ENCODE measurements at places on chromosomes 16 and 17.

GRCh38 chr17:80279895-80280294 lies 19.2 kb downstream of the RNF213 start:
- DNase-seq: no peak

- DNase-seq: peak; percentile 48
Measured at GRCh38 chr16:74740795-74741304, 33.8 kb downstream of the FA2H start.

GRCh38 chr17:35129973-35130351 lies 8.5 kb downstream of the FNDC8 start:
- DNase-seq: no peak

DNA sequence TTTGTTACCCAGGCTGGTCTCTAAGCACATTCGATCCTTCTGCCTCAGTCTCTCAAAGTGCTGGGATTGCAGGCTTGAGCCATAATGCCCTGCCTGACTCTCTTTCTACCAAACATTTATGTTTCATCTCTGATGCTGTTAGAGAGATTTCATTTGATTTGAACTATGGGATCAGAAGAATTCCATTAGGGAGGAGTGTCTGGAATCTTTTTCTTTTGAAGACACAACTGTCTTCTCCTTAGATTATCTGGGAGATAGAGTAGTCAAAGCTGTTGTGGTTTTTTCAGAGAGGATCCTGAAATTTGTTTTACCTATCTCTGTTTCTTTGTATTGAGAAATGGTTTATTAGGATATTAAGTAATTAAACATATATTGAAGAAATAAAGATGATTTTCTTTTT lies 29.4 kb downstream of the WIPF2 start:
- no peak for DNase-seq

DNA sequence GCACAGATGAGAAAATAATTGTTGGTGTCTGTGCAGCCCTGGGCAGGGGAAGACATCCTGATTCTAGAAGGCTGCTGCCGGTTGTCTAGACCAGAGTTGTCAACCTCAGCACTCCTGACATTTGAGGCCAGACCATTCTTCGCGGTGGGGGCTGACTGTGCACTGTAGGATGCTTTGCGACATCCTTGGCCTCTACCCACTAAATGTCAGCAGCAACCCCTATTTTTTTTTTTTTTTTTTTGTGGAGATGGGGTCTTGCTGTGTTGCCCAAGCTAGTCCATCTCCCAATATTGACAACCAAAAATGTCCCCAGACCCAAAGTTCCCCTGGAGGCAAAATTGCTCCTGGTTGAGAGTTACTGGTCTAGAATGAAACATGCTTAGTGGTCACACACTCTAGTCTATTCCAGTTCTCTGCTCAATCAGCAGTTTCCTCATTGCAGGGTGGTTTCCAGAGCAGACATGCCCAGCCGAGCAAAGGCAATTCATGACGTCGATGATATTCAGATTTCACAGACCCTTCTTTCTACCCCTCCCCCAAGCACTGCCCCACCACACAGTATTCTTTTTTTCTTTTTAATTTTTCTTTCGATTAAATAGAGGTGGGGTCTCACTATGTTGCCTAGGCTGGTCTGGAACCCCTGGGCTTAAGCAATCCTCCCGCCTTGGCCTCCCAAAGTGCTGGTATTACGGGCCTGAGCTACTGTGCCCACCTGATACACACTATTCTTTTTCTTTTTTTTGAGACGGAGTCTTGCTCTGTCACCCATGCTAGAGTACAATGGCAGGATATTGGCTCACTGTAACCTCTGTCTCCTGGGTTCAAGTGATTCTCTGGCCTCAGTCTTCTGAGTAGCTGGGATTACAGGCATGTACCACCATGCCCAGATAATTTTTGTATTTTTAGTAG lies 9.0 kb downstream of the C17orf99 start:
- DNase-seq: no peak

GRCh38 chr16:75555213-75555706 lies 792 bp downstream of the TMEM231 start:
- peak; percentile 98 for DNase-seq

GRCh38 chr17:37280841-37281240 lies 94.9 kb upstream of the C17orf78 start:
- no peak for DNase-seq

DNA sequence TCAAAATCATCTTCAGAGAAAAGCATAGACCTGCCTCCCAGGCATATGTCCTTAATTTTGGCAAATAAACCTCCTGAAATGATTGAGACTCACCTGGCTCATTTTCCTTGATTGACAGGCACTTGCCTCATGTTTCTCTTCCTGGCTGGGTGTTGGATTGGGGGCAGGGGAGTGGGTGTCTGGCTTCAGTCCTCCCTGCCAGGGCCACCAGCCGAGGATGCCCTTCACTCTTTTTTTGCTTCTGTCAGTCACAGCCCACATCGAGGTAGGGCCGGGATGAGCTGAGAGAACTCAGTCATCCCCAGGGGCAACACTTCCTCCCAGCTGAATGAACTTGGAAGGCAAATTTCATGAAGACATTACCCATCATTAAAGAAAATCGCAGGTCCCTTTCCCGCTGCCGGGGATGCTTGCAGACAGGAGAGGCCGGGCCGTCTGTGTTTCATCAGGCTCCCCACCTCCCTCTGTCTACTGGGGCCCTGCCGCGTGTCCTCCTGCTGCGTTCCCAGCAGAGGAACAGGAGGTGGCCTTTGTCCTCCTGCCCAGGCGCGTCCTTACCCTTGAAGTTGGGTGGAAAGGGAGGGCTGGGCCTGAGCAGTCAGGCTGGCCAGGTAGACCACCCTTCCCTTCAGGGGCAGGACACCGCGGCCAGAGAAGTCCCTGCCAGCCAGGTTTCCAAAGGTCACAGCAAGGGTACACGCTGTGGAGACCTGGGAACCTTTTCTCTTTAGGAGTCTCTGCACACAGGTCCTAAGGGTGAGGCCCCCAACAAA lies 11.2 kb upstream of the DNAH17 start:
- DNase-seq: no peak

GRCh38 chr17:958712-959451 lies 20.7 kb downstream of the NXN start:
- no peak for DNase-seq

GRCh38 chr17:68382582-68383085 lies 74.7 kb downstream of the WIPI1 start:
- DNase-seq: no peak

- DNase-seq: no peak
Measured at GRCh38 chr17:44081681-44082080, 11.1 kb downstream of the G6PC3 start.

GRCh38 chr16:81405702-81406113 lies 38.9 kb upstream of the CMIP start:
- no peak for DNase-seq

GRCh38 chr17:14919631-14920213 lies 345.4 kb downstream of the PMP22 start:
- no peak for DNase-seq

GRCh38 chr17:59329176-59330052 lies 2.0 kb upstream of the YPEL2 start:
- peak; percentile 72 for DNase-seq

GRCh38 chr17:22411185-22411784 lies 719.0 kb downstream of the KCNJ18 start:
- no peak for DNase-seq

GRCh38 chr17:22518185-22518584 lies 825.9 kb downstream of the KCNJ18 start:
- no peak for DNase-seq

DNA sequence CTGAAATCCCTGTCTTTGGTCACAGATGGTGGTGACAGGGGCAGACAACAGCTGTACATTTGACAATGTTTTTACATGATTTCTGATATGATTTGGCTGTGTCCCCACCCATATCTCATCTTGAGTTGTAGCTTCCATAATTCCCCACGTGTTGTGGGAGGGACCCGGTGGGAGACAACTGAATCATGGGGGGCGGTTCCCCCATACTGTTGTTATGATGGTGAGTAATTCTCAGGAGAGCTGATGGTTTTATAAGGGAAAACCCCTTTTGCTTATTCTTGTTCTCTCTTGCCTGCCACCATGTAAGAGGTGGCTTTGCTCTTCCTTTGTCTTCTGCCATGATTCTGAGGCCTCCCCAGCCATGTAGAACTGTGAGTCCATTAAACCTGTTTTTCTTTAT lies 353.9 kb downstream of the CPPED1 start:
- DNase-seq: no peak

DNA sequence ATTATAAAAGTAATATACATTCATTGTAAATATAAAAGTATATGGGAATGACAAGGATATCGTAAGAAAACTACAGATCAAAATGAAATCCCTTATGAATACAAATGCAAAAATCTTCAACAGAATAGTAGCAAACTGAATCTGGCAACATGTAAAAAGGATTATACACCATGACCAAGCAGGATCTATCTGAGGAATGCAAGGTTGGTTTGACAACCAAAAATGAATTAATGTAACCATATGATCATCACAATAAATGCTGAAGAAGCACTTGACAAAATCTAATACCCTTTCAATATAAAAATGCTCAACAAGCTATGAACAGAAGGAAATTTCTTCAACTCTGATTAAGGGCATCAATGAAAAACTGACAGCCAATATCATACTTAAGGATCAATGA lies 48.8 kb downstream of the NDEL1 start:
- no peak for DNase-seq

DNA sequence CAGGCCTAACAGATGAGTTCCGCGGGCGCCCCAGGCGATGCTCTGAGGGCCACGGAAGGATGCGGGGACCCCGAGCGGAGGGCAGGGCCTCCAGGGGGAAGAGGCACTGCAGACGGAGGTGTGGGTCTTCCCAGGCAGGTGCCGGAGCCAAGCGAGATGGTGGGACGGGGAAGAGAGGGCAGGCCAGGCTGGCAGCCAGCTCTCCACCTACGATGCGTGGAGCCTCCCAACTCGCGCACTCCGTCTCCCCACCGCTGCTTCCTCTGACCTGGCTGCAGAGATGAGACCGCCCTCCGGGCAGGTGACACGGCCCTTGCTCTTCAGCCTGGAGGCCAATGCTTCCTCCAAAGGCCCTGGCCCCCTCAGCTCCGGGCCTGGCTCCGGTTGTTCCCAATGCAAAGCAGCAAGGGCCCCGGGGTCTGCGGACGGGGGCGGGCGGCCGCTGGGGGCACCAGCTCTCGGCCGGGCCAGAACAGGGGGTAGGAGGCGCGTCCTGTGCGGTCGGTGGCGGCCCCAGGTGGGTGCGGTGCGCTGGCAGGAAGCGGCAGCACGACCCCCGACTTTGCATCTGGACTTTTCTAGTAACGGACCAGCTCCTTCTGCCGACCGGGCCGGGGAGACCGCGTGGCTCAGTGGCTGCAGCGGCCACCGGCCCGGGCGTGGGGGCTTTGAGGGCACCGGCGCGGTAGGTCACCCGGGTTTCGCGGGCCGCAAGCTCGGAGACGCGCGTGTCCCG lies 1.5 kb upstream of the SOX8 start:
- DNase-seq: no peak

DNA sequence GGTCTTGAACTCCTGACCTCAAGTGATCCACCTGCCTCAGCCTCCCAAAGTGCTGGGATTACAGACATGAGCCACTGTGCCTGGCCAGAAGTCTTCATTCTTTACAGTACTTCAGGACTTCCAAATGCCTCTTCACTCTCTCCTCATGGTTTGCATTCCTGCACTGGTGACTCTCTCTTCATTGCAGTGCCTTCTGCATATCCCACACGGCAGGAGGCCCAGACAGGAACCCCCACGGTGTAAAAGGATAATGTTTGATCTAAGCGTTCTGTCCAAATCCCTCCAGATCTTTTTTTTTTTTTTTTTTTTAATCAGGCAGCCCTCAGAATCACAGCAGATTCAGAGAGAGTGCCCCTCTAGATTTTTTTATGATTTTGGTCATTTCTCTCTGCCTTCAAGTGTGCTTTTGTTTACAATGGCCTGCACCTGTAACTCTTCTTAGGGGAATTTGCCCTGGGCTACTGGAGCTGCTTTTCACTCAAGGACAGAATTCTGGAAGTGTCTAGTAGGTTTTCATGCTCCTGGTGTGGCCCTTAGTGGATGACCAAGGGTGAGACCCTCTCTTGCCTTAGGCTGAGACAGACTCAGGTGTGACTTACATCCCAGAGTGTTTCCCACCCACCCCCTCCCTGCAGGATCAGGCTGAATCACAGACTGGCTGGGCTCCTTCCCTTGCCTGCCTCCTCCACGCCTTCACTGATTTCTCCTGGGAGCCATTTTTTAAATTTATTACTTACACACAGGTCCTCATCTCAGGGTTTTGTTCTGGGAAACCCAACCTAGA lies 19.8 kb upstream of the NF1 start:
- no peak for DNase-seq

DNA sequence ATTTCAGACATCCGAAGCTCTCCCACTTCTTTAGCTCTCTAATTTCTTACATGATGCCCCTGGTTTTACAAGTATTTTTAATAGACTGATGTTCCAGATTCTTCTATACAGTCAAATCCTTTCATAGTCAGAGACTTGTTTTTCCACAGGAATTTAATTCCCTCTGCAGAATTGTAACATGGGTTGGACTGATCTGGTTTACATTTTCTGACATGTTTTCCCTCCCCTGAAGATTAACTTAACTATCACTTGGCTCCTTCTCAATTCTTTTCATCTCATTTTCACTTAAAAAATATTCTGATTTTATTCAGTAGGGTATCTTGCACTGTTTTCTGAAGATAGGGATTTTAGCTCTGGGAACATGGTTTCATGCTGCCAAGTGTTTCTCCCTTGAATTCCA lies 352.2 kb downstream of the MAF start:
- DNase-seq: no peak

GRCh38 chr16:83713597-83713996 lies 94.2 kb upstream of the HSBP1 start:
- DNase-seq: no peak

- DNase-seq: peak; percentile 32
Measured at GRCh38 chr17:21008992-21009671, 33.7 kb downstream of the USP22 start.

DNA sequence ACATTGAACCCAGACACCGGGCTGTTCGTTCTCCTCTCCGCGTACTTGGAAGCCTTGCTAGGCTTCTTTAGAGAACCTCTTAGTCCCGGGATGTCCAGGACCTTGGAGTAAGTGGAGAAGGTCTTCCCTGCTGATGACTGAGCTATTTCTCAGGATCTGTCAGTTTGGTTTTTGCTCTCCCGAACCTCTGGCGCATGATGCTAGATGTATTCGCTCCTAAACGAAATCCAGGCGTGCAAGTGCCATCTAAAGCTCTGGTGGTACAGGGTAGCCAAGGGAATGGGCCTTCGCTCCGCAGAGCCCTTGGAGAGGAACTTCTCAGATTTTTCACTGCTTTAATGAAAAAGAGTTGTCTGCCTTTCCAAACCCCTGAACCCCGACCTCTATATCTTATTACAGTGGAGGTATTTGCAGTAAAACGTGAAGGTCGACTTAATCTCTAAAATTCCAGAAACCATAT lies 547 bp downstream of the VMP1 start:
- DNase-seq: no peak

- no peak for DNase-seq
Measured at GRCh38 chr17:8166731-8167130, 4.0 kb upstream of the VAMP2 start.

Measured in posterior cingulate gyrus (tissue), 11 donors.